GM12865 (cell line): ENCODE measurements at places on chromosomes 11 and 22.

DNA sequence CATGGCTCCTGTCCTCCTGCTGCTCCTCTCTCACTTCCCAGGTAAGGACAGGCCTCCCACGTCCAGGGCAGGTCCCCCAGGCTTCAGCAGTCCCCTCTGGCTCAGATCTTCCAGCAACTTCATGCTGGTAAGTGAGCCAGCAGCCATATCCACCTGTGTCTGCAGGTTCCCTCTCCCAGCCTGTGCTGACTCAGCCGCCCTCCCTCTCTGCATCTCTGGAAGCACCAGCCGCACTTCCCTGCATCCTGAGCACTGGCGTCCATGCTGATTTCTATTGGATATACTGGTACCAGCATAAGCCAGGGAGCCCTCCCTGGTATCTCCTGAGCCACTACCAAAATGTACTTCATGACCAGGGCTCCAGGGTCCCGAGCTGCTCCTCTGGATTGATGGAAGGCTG lies 19.0 kb downstream of the RFPL3 start:
- no peak for DNase-seq

- no peak for DNase-seq
Observed at GRCh38 chr22:43031617-43032016, 16.7 kb upstream of the PACSIN2 start.

DNA sequence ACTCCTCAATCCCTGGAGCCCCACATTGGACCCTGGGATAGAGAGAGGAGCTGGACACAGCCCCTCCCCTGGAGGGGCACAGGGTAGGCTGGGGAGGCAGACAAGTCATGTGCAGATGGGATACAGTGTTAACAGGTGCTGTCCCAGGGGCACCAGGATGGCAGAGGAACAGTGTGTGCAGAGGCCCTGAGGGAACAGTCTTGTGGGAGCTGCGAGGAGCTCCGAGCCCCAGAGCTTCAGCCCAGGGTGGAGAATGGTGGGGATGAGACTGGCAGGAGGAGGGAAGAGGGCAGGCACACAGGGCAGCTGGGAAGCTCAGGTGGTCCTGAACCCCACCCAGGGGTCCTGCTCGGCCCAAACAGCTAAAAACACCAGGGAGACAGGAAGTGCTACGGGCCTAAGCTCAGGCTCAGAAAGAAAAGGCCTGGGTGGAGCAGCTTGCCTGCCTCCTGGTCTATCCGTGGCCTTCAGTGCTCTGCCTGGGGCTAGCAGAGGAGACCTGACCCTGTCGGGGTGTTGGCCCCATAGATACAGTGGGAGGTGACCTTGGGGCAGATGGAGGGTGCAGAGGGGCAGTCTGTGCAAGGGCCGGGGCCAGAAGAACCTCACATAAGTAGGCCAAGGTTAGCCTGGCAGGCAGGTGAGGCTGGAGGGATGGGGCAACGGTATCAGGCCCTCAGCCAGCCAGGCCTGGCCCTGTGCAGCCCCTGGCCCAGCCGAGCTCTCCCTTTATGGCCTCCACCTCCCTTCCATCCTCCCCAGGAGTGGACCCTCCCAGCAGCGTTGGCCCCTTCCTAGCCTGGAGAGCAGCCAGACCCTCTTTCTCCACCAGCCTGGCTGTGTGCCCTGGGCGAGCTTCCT lies 15.4 kb downstream of the CAPN5 start:
- no peak for DNase-seq

- no peak for DNase-seq
Observed at GRCh38 chr11:134170919-134171281, 52.9 kb downstream of the NCAPD3 start.
